ENCODE measurements at places on chromosomes 4 and X.

- no peak for DNase-seq
These were observed 5.8 kb downstream of the RPS4X start for GRCh38 chrX:72271091-72271788.

DNA sequence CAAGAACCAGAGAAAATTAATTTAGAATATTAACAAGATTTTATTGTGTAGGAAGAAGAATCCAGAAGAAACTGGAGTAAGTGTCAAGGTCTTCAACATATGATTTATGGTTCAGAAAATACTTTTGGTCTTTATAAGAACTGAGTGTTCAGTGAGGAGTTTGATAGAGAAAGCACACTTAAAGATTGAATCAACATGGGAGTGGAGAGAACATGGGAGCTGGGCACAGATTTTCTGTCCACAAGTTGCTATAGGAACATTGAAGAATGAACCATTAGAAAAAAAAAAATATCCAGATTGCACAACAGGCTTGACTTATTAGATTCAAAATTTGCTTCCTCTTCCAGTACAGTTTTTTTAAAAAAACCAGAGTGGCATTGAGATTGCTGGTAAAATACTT is 601.2 kb upstream of the GNPDA2 start:
- no peak for DNase-seq

DNA sequence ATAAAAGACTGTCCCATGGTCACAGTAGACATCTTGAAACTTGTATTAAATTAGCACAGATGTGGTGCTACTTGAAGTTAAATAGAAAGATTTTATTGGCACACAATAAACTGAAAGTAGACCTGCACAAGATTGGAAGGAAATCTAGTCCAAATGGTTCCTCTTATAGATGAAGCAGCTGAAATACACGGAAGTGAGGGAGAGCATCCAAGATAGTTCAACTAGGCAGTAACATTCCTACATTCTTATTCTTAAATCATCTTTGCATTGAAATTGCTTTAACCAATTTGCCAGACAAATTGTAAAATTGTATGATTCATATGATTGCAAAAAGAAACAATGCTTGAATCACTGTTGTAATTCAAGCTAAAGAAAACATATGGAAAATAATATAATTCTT is 87.6 kb upstream of the VCX3B start:
- no peak for DNase-seq

- no peak for DNase-seq
These were observed 9.2 kb downstream of the NDUFA1 start for GRCh38 chrX:119880552-119881437.
